ENCODE measurements at places on chromosomes 12 and 14.

DNA sequence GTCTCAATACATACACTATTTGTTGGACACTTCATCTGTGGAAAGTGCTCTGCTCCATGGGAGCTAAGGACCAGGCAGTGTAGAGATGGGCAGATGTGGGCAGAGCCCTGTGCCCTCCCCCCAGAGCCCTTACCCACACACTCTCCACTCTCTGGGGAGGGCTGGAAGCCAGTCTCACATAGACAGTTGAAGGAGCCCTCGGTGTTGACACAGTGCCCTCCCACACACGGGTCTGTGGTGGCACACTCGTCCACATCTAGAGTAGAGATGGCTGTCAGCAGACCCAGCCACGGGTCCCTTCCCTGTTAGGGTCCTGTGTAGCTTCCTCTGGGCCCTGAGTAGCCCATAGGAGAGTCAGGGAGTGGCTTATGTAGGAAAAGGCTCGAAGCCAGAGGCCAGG lies 14.3 kb downstream of the ISCA2 start:
- no peak for DNase-seq

DNA sequence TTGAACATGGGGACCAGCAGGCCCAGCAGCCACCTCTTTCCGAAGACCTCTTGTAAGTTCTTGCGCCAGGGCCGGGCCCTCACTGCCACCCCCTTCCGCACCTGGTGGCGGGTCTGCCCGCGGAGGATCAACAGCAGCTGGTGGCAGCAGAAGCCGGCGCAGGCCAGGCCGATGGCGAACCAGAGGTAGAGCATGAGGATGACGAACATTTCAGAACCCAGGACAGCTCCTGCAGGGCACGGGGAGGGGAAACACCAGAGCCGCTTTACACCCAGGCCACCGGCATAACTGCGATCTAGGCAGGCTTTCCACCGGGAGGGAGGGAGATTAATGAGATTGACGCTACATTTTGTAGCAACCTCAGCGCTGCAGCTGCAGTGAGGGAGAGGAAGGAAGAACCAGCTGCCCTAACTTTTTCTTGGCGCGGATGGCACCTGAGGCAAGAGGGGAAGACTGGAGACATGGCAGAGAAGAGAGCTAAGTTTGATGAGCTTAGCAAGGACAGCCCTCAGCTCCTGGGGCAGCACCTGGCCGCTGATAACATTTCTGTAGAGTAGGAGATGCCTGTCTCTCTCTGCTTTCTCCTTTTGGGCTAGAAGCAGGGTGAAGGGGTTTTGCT lies 7.8 kb downstream of the ZDHHC22 start:
- peak; percentile 40 for DNase-seq

DNA sequence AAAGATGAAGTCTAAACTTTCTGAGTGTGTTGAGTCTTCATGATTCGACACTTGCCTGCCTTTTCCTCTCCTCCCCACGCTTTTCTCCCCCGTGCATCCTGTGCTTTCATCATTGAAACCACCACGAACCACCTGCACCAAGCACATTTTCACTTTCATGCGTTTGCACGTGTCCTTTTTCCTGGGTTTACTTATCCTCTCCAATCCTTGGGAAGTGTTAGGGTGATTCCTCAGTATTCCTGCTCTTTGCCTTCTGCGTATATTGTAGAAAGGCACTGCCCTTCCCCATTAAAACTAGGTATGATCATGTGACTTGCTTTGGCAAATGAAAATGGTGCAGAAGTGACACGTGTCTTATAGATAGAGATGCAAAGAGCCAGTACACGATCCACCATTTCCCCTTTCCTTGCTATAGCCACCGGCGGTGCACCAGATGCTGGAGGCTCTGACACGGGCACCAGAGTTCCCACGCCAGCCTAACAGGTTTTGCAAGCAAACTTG lies 106.6 kb downstream of the BRMS1L start:
- peak; percentile 20 for DNase-seq

- peak; percentile 37 for DNase-seq
These were observed 86.4 kb upstream of the GPR68 start for GRCh38 chr14:91330856-91331255.
